Muscle of leg (tissue), 16 donors: ENCODE measurements at places on chromosomes 12 and 14. TPM values are rescaled to one million over a fixed set of nuclear protein-coding genes. Genes with fewer than 3 reads are reported as not detected.

DNA sequence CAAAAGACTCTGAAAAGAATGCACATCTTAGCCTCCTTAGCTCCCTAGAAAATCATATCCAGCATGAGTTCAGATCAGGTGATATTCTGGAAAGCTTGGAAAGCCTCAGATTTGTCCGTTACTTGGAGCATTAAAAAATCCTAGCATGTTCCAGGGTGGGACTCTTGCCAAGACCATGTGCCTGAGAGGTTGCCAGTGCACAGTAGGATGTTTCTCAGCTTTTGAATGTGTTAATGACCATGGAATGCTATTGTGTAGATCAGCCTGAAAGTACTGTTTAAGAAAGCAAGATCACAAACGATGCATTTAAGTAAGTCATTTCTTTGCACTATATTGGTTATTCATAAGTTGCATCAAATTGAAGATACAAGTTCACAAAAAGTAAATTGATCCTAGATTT is 230.5 kb downstream of the ETNK1 start:
- DNase-seq, result no peak

DNA sequence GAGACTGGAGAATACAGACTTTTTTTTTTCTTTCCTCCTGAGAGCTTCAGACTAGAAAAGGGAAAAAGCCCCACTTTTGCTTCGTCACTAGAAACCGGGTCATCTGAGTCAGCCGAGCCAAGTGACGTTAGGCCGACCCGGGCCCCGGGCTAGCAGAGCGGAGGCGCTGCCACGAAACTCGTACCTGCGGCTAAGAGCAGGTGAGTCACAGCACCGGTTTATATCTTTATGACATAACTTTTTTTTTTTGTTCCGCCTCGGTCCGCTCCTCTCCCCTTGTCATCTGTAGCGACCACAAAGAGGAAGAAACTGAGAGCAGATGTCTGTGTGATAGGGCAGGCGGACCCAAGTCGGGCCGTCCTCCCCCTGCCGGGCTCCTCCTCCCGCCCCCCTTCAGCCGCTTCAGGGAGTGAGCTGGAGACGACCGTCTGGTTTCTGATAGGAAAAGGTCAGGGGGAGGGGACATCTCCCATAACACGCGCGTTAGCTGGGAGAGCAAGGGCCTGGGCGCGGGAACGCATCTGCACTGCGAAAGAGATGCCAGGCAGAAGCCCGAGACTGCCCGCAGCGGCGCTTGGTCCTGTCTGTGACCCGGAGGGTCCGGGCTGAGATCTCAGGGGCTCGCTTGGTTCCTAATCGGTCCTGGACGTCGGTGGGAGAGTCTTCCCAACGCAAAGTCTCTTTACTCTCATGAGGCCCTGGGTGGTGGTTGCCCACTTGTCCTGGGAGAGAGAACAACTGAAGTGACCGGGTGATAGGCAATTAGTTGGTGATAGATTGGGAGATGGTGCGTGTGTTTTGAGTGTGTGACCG is 586 bp downstream of the TTC6 start:
- no peak for DNase-seq

DNA sequence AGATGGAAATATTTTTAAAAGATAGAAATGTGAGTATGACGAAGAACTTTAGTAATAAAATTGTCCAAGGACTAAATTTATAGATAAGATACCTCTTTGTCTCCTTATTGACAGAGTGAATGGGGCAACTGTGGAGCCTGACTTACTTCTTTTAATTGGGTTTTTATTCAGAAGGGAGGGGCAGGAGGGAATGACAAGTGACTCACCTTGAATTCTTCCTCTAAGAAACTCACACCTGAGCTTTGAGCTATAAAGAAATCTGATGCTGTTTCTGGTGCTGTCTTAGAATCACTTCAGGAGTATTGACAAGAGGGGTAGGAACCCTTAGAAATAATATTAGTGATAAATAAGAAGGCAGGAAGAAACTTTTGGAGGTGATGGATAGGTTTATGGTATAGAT is 951 bp downstream of the NR1H4 start:
- no peak for DNase-seq

BICDL1 gene
- total RNA-seq, result 1.3 TPM

- DNase-seq, result no peak
Measured at GRCh38 chr12:54991161-54991990, 6.8 kb upstream of the TESPA1 start.

DNA sequence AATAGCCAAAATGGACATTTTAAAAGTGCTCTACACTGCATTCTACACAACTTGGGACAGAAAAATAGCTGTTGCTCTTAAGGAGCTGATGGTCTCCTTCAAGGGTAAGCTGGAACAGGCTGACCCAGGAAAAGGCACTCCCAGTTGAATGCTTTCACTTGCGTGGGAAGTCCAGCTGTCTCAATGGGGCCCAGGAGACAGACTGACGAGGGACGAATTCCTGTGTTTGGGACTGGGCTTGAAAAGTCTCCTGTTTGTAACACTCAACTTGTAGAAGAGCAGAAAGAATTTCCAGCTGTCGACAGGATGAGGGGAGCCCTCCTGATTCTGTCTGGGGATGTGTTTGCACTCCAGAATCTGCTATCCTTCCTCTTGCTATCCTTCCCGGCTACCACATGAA is 180.8 kb downstream of the ZFP36L1 start:
- peak; percentile 89 for DNase-seq

GRCh38 chr12:79156846-79157463 is 292.4 kb downstream of the SYT1 start:
- no peak for DNase-seq

GRCh38 chr14:82720946-82721345 is 1187.3 kb upstream of the SEL1L start:
- peak; percentile 48 for DNase-seq

PRKD1 gene
- 14.0 TPM for total RNA-seq

- no peak for DNase-seq
Measured at GRCh38 chr12:69000074-69000473, 67.1 kb upstream of the CPM start.

DNA sequence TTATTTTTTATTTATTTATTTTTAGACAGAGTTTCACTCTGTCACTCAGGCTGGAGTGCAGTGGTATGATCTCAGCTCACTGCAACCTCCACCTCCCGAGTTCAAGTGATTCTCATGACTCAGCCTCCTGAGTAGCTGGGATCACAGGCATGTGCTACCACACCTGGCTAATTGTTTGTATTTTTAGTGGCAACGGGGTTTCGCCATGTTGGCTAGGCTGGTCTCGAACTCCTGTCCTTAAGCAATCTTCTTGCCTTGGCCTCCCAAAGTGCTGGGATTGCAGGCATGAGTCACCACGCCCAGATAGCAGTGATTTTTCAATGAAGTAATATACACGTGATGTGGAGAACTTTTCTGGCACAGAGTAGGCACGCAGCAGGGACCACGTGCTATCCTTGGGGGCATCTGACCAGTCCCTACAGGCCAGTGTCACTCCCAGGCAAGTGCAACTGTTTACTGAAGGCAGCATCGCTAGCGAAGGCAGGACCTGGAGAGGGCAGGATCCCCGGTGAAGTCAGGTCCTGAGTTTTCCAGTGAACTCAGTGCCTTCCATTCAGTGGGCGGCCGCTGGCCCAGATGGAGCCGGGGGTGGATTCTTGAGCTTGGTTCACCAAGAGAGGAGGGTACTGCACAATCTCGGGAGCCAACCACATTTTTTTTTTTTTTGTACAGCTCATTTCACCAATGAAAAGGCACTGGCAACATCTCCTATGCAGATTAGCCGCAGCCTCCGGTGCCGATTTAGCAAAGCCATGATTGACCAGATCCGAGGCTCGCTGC is 11.1 kb upstream of the CLMN start:
- DNase-seq, result no peak

DNA sequence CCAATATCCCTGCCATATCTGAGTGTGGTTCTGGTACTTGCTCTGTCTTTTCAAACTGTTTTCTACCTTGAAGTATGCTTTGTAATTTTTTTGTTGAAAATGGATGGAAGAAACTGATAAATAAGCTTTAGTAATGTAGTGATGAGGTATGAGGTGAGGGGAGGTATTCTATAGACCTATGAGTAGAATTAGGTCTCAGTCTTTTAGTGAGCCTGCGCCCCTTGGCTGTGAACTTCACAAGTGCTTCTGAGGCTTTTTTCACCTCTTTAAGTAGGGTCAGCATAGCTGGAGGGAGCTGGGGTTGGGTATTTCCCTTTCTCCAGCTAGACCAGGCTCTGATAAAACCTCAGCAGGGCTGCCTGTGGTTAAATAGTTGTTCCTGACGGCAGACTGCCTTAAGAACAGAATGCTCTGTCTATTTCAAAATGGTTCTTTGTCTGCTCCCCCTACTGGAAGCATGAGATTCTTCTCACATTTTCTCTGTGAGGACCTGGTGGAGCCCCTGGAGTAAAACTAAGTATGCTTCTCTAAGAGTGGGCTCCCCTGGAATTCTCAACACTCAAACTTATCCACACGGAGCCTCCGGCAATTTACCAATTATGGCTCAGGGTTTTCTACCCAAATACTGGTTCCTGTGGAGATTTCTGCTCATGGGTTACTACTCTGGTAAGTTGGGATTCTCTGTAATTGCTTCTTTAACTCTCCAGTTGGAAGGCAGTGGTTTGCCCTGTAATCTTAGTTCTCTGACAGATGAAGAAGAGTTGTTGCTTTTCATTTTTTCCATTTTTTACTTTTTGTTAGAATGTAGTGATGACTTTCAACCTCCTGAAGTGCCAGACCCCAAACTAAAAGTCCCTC is 13.1 kb downstream of the KRT5 start:
- peak; percentile 41 for DNase-seq

GRCh38 chr14:75200451-75200850 is 24.0 kb upstream of the TMED10 start:
- no peak for DNase-seq

KRT6A gene
- not detected for total RNA-seq

DNA sequence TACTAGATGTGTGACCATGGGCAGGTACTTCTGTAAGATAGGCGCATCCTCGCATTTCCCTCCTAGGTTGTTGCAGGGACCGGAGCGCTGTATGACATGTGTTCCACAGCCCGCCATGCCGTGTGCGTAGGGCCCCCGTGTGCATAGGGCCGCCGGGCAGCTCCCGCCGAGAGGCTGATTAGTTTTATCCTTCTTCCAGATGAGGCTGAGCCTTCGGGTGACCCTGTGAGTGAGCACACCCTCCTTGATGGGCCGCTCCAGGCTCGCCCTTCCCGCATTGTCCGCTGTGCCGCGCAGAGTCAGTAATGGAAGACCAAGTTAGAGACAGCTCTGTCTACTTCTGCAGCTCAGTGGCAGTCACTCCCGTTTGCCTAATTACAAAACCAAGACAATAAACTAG is 72.9 kb upstream of the DYNC1H1 start:
- no peak for DNase-seq

COL2A1 gene
- total RNA-seq, result 88.7 TPM

SLC35F4 gene
- total RNA-seq, result 0.22 TPM

DNA sequence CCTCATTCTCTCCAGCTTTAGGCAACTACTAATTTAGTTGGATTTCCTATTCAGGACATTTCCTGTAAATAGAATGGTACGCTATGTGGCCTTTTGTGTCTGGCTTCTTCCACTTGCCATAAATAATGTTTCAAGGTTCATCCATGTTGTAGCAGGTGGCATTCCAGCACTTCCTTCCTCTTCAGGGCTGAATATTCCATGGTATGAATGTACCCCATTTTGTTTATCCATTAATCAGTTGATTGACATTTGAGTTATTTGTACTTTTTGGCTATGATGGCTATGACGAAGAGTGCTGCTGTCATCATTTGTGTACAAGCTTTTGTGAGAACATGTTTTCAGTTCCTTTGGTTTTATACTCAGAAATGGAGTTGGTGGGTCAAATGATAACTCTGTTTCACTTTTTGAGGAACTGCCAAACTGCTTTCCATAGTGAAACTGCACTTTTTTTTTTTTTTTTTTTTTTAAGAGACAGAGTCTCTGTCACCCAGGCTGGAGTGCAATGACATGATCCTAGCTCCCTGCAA is 6.5 kb upstream of the CDK2AP1 start:
- peak; percentile 65 for DNase-seq

- no peak for DNase-seq
Measured at GRCh38 chr14:89447182-89447944, 30.3 kb upstream of the FOXN3 start.

DNA sequence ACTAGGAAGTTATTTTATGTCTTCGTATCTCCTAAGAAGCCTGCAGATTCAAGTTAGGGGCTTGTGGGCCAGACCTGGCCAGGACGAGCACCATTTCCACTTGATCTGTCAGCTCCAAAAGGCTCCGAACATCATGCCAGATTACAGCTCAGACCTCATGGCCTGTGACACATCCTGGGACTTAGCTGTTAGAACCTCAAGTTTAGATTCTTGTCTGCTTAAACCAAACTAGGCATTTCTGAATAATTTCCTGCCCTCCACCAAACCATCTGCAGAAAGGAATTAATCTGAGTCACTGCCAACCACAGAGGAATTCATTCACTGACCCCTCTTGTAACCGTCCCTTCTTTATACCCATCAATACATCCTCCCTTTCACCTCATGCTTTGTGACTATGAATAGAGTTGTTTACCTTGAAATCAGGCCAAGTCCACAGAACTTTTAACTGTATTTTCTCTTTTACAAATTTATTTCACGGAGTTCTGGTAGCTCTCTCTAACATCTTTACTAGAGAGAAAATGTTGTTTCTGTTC is 120.3 kb downstream of the FBXL14 start:
- DNase-seq, result peak; percentile 67

DNA sequence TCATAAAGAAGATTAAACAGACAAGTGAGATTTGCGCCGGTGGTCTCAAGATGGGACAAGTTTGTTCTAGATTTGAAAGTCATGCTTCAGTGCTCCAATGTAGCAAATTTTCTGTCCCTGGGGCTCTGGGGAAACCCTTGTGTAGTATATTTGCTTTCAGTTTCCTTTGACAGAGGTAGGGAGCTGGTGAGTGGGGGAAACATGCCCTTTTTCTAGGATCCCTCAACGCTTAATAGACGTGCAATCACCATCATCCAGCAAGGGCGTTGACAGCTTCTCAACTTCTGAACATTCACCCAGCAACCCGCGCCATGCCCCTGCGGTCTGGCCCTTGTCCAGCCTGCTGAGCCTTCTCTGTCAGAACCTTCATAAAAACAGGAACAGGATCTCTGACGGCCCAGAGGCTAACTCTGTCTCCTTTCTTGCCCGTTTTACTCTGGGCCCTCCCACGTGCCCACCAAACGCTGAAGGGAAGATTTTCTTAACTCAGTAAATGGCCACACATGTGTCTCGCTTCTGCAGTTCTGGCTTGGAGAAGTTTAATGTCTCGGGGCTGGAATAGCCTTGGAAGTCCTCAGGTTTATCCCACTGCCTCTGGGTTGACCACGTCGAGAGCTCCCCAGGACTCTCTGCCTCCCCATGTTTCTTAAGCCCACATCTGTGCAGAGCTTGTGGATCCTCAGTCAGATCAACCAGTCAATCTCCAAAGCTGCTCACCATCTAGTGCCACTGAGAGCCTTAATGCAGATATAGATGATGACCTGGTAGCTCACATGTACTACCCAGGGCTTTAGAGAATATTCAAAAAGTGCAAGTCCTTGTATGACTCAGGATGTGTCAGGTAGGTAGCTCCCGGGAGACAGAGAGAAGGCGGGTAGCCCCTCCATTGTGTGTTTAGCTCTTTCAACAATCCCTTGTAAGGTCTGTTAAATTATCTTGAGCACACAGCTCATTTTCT is 58.1 kb upstream of the CCND2 start:
- DNase-seq, result peak; percentile 63

DNA sequence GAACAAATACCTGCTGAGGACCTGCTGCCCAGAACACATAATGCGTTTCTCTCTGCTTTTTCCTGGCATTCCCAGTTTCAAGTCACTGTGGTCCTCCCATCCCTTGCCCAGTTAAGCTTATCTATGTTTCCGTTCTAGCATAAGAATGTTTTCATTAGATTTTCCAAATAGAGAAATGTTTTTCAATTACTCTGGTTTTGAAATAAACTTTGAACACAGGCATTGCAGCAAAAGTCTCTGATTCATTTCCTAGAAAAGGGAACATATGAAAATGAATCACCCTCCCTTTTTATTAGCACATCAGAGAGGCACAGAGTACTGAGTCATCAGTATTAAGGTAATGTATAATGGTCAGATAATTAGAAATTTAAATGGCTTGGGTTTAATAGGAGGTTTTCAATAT is 201.1 kb upstream of the TMEM260 start:
- DNase-seq, result no peak
